Common myeloid progenitor, CD34-positive (primary cell): ENCODE measurements at places on chromosomes 12 and 14.
A peak's percentile ranks its signal among the peaks of the same experiment; 100 is the strongest.

GRCh38 chr12:60138526-60138925 lies 542.7 kb downstream of the SLC16A7 start:
- no peak for DNase-seq

DNA sequence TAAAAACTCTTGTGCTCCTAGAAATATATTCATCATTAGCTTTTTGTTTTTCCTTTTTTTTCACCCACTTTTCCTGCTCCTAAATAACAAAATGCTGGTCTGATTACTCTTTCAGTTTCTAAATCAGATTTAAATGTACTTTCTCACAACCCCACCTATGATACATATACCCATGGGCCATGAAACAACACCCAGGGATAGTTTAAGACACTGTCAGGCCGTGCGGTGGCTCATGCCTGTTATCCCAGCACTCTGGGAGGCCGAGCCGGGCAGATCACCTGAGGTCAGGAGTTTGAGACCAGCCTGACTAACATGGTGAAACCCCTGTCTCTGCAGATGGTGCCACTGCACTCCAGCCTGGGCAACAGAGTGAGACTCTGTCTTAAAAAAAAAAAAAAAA lies 1.6 kb upstream of the NUMB start:
- no peak for DNase-seq

- DNase-seq = no peak
Observed at GRCh38 chr12:125056306-125056705, 8.9 kb upstream of the AACS start.

GRCh38 chr14:68148276-68148675 lies 328.7 kb downstream of the RAD51B start:
- DNase-seq = no peak

- no peak for DNase-seq
Observed at GRCh38 chr12:132703641-132704040, 7.0 kb upstream of the PGAM5 start.

- DNase-seq = no peak
Observed at GRCh38 chr12:107493135-107493494, 192.5 kb upstream of the PWP1 start.

DNA sequence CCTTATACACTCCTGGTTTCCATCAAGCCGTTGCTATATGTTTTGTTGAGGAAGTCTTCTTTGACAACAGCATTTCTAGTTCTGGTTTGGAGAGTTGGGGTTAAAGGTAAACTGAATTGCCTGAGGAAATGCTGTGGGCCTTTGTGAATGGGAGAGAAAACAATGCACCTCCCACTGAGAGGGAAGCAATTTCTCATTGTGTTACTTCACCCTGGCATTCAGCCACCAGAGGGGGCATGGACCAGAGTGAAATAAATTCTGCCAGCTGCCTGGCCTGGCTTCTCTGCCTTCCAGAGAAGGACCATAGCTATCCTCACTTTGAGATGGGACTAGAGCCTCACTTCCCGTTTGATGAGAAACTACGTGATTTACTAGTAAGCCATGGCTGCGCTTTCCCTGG lies 475.3 kb downstream of the EGLN3 start:
- DNase-seq = peak; percentile 66

DNA sequence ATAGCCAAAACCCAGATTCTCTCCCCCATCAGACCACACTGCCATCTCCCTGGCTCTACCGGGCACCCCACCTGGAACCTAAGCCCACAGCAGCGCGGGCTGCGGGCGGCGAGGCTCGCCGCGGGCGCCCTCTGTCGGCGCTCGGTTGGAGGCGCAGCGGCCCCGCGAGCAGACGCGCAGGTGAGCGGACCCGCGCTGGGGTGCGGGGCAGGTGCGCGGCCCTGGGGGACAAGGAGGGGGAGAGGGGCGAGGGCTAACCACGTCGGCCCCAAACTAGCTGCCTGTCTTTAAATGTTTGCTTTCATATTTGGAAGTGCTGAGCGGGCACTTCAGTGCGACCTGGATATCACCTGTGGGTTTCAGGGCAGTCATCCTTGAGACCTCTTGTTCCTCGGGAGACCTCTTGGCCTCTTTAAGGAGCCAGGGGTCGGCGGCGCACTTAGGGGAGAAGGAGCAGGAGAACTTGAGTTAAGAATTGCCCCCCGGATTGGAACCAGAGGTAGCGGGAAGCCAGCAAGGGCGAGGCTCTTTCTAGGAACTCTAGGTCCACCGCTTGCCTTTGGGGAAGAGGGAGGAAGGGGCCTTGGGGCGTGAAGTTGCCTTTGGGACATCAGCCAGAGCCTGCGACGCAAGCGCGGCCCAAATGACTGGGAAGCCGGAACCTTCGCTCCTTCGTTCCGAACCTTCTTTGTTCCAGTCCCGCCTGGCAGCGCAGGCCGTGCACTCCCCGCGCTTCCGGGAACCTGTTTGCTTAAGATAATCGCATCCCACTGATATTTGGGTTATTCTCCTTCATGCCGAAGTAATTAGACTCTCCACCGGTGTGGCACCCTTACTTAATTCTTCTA lies 78.7 kb downstream of the NEDD1 start:
- peak; percentile 47 for DNase-seq
